Neuronal stem cell (in vitro differentiated cells): ENCODE measurements at places on chromosomes 3 and 15.

- DNase-seq: no peak
These were observed 27.4 kb downstream of the GORASP1 start for GRCh38 chr3:39080026-39080425.

DNA sequence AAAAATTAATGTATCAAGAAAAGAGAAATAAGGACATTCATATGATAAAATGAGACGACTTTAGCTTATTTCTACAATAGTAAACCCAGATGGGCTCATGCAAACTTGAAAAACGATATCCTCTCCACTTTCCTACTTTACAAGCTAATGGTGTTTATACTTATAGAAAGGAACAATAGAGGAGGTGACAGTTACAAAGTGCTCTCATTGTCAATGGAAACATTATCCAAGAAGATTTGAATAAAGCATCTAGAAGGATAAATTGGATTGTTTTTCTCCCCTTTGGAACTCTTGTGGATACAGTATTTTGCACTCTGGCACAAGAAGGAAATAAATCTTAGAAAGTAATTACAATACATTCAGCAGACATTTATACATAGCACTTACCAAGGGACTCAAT, 20.2 kb upstream of the CCDC66 start:
- no peak for DNase-seq

DNA sequence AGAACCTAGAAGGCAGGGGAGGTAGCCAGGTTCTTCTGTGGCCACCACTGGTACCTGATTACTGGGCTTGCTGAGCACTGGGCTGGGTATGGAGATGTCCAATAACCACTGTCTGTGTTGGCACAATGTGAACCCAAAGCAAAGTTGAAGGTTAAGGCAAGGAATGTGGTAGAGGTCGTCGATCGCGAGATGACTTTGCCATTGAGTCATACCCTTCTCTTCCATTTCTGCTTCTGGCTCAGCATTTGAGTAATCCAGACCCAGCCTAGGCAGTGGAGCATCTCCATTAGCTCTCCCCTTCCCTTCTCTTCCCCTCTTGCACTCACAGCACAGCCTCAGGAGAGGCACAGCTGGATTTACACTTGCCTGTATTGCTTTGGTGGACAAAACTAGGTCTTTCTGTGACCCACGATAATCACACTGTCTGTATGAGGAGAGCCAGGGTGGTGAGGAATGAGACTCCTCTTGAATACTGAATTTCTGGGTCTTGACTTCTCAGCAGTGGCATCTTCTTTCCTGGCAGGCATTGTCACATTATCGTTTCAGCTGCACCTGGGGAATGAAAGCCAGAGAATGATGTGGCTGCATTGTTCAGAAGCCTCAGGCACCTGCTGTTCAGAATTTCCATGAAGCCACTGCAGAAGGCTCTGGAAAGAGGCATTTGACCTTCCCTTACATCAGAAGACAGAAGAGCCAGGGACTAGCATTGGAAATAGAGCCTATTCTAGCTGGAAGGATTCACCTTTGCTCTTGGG, 272.6 kb downstream of the PDCD6IP start:
- DNase-seq: no peak

- no peak for DNase-seq
These were observed 614.8 kb downstream of the ZIC1 start for GRCh38 chr3:148023994-148024393.

GRCh38 chr3:191105418-191105817, 93.6 kb upstream of the OSTN start:
- no peak for DNase-seq

DNA sequence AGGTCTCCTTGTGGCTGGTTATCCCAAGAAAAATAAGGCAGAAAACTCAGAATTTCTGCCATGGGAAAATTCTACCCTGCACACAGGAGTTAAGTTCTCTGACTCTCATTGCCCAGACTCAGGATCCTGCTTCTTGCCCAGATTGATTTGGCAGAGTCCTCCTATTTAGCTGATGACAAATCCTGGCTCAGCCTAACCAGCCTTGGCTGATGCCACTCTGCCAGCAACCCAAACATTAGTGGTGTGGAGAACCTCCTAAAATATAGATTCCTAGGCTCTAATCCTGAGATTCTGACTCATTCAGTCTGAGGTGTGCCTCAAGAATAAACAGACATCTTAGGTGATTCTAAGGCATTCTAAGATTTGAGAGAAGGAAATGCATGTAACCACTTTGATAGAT, 60.5 kb upstream of the ACTC1 start:
- no peak for DNase-seq

GRCh38 chr3:160725338-160725737, 30.7 kb upstream of the PPM1L start:
- DNase-seq: no peak

DNA sequence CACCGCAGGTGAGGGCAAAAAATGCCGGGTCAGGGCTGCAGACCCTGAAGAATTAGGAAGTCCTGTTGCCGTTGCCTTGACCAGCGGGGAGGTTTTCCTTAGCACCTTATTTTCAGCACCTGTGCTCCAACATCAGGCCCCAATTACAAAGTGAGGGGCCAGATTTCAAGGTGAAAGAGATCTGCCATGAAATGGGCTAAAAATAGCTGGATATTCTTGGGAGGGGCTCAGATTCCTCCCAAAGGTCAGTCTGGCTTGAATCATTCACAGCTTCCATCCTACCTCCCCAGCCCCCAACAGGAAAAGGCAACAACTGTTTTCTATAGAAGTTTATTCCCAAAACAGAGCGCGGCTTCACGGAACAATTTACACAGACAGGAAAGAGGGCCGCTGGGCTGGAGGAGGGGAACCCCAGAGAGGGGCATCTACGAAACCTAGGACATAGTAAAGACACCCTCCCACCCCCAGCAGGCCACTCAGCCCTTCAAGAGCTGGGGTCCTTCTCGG, 941 bp upstream of the SLC26A6 start:
- no peak for DNase-seq

DNA sequence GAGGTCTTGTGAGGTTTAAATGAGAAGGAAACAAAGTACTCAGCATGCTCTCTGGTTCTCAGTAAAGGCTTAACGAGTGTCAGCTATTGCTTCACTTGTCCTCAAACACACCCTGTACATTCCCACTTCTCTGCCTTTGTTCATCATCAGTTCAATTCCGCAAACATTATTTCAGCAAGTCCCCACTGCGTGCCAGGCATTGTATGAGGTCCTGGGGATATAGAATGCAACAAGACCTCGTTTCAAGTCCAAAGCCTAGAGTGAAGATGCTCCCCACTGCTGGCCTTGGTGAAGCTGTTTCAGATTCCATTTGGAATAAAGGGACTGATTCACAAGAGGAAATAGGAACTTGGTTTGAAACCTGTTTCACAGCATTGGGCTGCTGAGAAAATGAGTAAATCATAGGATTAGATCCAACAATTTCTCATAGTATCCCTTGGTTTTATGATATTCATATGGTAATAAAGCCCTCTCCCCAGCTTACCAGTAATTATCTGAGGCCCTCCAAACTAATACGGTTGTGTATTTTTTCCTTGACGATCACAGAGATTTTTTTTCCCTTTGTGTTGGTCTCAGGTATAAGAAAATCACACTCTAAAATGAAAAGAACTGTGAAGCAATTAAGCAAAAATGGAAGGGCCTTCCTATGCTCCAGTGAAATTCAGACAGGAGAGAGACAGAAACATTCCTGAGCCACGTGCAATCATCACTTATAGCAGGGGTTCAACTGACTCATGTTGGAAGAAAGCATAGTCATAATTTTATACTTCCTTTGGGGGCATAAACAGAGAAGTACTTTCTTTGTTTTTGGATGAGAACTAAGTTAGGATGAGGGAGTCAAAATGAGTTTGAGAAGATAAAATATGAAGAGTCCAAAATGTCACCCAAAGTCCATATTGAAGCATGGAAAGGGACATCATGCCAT, 258.6 kb downstream of the RORA start:
- no peak for DNase-seq

DNA sequence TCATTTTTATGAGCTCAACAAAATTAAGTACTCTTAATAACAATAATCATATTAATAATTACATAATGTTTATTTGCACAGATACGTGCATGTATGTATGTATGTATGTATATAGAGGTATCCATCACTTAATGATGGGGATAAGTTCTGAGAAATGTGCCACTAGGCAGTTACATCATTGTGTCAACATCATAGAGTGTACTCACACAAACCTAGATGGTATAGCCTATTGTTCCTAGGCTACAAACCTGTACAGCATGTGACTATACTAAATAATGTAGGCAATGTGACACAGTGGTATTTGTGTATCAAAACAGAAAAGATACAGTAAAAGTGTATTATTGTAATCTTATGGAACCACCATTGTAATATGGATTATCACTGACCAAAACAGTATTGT, 874.7 kb upstream of the GBE1 start:
- no peak for DNase-seq

DNA sequence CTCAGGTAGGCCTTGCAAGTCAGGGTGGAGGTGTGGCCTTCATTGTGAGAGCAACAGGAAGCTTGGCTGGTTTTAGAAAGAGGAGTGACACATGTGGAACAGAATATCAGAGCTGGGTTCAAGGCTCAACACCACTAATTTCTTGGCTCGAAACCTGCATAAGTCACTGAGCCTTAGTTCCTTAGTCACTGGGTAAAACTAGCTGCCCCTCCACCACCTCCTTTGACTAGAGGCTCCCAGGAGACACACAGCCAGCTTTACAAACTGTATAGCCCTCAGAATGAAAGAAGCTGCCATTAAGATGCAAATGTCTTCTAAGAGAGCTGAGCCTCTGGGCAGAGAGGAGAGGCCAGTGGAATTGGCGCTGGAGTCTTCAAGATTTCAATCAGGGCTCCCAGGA, 67.7 kb downstream of the CERS3 start:
- DNase-seq: no peak

DNA sequence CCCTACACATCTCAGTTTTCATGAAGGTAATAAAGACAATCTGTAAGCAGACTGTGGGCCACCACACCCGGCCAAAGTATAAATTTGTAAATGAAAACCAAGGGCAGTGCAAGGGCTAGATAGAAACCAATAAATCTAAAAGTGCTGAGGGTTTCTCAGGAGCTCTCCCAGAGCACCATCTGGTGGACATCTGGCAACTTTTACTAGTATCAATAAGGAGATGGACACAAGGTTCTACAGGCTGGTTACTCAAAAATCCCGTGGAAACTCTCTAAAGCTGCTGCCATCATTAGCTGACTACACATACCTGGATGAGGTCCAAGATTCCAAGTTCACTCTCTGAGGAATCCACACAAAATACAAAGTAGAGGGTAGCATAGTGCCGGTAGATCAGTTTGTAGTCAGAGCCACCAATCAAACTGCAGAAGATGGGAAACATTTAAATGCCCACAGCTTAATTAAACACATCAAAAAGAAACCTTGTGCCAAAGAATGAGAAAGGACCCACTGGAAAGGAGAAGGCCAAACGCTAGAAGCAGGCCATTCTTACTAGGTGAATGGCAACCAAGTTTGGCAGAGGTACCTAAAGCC, 5.5 kb downstream of the AP3S2 start:
- no peak for DNase-seq

- no peak for DNase-seq
These were observed 2.7 kb downstream of the PPP1R14D start for GRCh38 chr15:40825661-40826422.

- no peak for DNase-seq
These were observed 165.5 kb downstream of the VGLL4 start for GRCh38 chr3:11478167-11478566.
